ENCODE measurements at places on chromosomes 11 and 22.

GRCh38 chr11:126791446-126791845 lies 209.1 kb downstream of the KIRREL3 start:
- no peak for DNase-seq

GRCh38 chr11:17648528-17648927 lies 70.8 kb upstream of the MYOD1 start:
- DNase-seq = no peak

DNA sequence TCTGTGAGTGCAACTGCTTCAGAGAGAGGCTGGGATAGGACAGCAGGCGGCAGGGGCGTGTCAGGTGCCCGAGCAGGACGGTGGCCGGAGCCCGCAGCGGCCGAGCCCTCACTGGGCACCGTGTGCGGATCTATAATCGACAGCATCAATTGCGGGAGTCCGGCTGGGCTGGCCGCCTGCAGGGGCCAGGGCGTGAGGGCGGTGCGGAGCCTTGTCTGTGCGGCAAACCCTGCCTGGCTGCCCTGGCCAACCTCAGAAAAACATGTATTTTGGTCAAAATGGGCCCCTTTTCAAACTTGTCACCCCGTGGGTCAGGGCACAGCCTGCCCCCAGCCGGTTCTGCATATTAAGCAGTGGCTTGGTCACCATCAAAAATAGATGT lies 91.3 kb upstream of the KCNQ1OT1 start:
- DNase-seq = peak; percentile 23

DNA sequence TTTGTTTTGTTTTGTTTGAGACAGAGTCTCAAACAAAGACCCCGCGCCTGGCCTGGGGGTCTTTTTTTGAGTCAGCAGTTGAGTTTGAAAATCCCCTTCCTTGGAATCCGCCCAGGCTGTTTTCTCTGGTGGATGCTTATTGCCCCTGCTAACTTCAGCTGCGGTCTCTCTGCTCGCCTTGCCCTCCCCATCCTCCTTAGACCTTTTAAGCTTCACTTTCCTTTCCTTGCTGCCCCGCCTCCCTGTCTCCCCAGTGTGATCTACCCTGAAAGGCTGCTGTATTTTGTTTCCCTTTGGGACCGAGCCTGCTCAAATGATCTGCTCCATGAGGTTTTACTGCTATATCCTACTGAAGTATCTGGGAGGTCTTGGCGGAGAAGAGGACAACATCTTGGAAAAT lies 2.5 kb downstream of the USP18 start:
- no peak for DNase-seq

DNA sequence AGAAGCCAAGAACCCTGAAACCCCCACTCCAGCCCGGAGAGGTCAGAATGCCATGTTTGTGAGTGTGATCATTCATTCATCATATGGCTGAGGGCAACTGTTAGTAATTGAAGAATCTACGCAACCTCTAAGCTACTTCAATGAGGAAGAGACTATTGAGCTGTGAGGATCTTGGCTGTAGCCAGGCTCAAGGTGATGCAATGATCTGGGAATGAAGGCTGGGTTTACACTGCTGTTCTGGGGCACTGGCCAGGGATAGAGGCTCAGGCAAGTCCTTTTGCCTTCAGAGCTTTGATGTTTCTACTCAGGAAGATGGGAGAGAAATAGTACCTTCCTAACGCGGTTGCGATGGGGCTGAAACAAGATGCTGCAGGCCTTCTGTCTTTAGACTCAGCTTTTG lies 12.9 kb downstream of the CRYBB2 start:
- DNase-seq = no peak

- DNase-seq = no peak
Observed at GRCh38 chr22:48856308-48856615, 971.4 kb downstream of the BRD1 start.

DNA sequence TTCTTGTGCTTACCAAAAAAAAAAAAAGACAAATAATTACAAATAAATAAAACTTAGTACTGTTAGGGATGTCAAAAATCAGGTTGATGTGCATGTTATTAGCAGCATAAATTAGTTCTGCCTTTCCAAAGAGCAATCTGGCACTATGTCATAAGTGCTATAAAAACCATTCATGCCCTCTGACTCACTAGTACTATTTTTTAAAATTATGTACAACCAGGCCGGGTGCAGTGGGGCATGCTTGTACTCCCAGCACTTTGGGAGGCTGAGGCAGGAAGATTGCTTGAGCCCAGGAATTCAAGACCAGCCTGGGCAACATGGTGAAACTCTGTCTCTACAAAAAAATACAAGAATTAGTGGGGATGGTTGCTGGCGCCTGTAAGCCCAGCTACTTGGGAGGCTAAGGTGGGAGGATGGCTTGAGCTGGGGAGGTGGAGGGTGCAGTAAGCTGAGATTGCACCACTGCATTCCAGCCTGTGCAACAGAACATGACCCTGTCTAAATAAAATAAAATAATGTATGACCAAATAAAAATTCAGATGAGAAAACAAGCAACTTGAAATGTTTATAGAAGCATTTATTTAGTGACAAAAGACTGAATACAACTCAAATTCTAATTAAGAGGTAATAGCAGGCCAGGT lies 25.3 kb downstream of the UEVLD start:
- DNase-seq = no peak

DNA sequence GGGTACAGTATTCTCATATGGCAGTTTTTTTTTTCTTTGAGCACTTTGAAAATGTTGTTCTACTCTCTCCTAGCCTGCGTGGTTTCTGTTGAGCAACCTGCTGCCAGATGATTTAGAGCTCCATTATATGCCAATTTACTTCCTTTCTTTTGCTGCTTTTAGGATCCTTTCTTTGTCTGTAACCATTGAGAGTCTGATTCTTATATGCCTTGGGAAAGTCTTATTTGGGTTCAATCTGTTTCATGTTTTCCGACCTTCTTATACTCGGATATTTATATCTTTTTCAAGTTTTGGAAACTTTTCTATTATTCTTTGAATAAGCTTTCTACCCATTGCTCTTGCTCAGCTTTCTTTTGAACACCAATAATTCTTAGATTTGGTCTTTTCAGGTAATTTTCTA lies 138.1 kb upstream of the RAG2 start:
- DNase-seq = no peak

GRCh38 chr11:733072-733471 lies 14.2 kb upstream of the TALDO1 start:
- DNase-seq = no peak

GRCh38 chr11:119423509-119424254 lies 710 bp upstream of the THY1 start:
- DNase-seq = no peak

GRCh38 chr11:20037396-20038153 lies 122.7 kb downstream of the DBX1 start:
- DNase-seq = no peak

DNA sequence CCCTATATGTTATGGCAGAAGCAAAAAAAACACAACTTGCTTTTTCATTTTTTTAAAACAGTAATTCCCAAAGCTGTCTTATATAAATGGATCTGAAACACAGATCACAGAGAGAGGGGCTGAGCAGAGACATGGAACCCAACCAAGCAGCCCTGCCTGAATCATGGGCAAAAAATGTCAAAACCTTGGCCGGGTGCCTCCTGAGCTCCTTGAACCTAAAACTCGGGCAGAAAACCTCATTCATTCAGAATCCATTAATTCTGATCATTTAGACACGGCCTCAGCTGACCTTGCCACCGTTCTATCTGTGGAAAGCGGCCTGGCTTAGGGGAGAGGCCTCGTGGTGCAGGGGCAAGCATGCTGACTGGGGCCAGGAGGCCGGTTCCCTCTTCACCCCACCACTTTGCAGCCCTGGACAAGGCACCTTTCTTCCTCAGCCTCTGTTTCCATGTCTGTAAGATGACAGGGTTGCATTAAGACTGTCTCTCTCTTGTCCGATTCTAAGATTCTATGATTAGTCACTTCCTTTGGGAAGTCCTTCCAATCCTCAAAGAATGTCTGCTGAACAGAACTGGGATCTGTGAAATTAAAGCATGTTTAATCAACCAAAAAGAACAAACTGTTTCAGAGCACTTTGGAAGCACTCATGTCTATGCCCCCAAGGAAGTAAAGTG lies 26.0 kb downstream of the TENM4 start:
- DNase-seq = peak; percentile 71

- DNase-seq = no peak
Observed at GRCh38 chr11:93340223-93340622, 9.7 kb downstream of the DEUP1 start.

DNA sequence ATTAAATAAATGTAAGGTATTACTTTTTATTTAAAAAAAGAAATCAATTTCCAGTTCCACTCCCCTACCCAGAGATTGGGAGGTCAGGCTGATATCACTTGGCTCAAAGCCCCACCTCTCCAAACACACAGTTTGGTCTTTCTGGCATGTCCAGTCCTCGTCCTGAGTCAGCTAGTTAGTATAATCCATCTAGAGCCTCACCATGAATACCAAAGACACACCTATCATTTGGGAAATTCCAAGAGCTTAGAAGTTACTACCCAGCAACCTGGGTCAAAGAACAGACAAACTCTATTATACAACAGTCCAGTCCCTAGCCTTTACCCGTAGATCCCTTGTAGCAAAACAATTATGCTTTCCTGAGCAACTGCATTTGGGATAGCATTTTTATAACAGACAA lies 9.4 kb downstream of the TREH start:
- DNase-seq = no peak

- peak; percentile 67 for DNase-seq
Observed at GRCh38 chr11:4072668-4073285, 21.8 kb upstream of the RRM1 start.

- no peak for DNase-seq
Observed at GRCh38 chr22:44438481-44439131, 59.4 kb downstream of the RTL6 start.

GRCh38 chr11:416051-416756 lies 1.4 kb upstream of the SIGIRR start:
- DNase-seq = no peak

DNA sequence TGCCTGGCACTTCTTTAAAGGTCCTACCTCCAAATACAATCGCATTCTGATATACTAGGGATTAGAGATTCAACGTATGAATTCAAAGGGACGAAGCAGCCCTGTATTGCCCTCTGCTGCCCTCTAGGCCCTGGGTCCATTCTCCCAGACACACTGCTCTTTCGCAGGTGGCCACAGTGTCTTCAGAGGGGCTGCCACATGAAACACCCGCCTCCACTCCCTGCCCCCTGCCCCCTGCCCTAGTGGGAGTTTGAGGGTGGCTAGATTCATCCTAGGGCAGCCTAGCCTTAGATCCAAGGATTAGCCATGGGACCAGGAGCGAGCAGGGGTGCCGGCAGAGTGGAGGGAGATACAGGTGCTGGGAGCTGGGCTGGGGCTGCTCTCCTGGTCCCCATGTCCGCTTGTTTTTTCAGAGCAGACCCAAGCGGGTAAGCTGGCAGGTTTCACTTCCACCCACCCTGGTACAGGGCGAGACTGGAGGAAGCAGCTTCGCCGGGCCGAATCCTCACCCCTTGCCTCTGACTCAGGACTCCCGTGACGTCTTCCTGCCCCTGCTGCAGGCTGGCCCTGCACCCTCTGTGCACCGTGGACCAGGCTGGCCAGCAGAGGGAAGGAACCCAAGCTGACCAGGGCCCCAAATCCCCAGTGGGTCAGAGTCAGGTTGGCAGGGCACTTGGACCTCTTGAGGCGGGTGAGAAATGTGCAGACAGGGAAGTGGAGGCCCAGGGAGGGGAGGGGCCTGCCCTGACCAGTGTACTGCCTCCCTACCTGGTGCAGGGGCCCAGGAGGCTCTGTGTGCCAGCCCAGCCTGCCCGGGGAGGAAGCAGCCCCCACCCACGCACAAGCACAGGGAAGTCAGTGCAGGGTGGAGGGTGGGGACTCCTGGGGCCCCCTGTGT lies 28.4 kb upstream of the HMOX1 start:
- no peak for DNase-seq

GRCh38 chr11:128841461-128842072 lies 25.5 kb downstream of the KCNJ1 start:
- DNase-seq = peak; percentile 31

DNA sequence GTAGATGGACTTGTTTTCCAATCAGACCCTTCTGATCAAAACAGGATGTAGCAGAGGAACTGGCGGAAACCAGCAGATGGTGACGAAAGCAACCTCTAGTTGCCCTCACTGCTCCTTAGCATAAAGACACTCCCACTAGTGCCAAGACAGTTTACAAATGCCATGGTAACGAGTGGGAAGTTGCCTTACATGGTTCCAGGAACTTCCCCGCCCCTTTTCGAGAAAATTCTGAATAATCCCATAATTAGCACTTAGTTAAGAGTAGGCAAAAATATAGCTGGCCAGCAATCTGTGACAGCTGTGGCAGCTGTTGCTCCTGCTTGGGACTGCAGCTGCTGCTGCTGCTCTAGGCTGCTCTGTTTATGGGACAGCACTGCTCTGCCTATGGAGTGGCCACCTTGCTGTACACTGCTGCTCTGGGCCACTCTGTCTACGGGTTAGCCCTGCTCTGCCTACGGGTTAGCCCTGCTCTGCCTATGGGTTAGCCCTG lies 33.4 kb upstream of the SORL1 start:
- DNase-seq = peak; percentile 71

GRCh38 chr11:62709247-62710000 lies 1.9 kb downstream of the GNG3 start:
- peak; percentile 98 for DNase-seq

DNA sequence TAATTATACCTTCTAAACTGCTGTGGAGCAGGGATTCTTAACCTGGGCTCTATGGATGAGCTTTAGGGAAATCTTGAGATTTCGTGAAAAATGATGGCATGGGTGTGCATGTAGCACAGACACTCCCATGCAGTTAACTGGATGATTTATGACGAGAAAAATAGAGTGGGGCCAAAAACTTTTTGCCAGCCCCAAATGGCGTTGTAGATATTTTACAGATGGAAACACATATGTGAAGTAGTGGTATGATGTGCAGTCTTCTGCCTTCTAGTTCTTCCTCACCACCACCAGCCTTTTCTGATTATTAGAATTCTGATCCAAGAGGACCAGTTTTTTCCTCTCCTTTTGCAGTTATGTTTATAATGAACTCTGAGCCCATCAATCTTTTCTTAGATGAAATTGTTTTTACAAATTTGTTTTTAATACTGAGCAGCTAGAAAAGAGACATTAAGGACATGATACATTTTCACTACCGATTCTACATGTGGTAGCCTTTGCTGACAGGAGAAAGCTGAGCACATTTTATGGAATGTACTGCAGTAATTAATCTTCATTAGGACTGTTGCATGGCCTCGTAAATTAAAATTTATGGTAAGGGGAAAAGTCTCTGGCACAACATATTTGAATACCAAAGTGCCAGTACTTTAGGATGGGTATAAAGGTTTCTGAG lies 261.4 kb downstream of the DDX10 start:
- no peak for DNase-seq

- DNase-seq = no peak
Observed at GRCh38 chr11:89184021-89184420, 6.3 kb downstream of the TYR start.

- peak; percentile 58 for DNase-seq
Observed at GRCh38 chr22:25139062-25139461, 60.6 kb upstream of the CRYBB3 start.

DNA sequence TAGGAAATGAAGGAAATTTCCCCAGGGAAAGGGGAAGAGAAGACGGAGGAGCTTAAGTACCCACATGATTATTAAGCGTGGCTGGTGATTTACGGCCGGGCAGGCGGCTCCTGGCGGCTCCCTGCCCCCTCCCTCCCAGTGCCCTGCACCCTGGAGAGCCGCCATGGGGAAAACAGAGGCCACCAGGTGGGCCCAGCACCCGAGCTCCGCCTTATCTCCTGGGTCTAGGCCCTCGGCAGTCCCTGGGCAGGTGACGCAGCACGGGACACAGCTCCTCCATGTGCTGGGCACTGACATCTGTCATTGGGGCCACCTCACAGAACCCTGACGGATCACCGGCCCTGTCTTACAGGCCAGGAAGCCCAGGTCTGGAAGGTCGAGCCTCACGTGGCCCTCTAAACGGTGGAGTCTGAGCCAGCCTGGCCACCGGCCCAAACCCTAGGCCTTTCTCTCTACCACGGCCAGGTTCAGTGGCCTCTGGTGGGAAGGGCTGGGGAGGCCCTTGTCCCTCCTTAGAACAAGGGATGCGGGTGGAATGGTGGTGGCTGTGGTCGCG lies 60.2 kb upstream of the PPARA start:
- DNase-seq = peak; percentile 21

All from right hindlimb (tissue), 1 donor.